ENCODE measurements at places on chromosomes 1 and 21. TPM values are rescaled to one million over a fixed set of nuclear protein-coding genes. Genes with fewer than 3 reads are reported as not detected.

The NECTIN4 gene
- polyA plus RNA-seq = 0.19 TPM

The OR14A2 gene
- polyA plus RNA-seq = not detected

The CFHR3 gene
- polyA plus RNA-seq = not detected

The FCRL5 gene
- polyA plus RNA-seq = not detected

The FCRL4 gene
- polyA plus RNA-seq = not detected

The RXRG gene
- not detected for polyA plus RNA-seq

The SFN gene
- 4,130 TPM for polyA plus RNA-seq

The JTB gene
- 138 TPM for polyA plus RNA-seq

The NBPF6 gene
- polyA plus RNA-seq = not detected
